ENCODE measurements at places on chromosomes 16 and 17. TPM values are rescaled to one million over a fixed set of nuclear protein-coding genes. Genes with fewer than 3 reads are reported as not detected.

Gene SLC25A10
- 6.7 TPM for total RNA-seq

Gene LITAFD
- not detected for total RNA-seq

Gene C16orf96
- under 0.01 TPM for total RNA-seq

Gene HID1
- 44.8 TPM for total RNA-seq

Gene C1QTNF8
- total RNA-seq = not detected

Gene PIPOX
- 1.2 TPM for total RNA-seq

- no peak for DNase-seq
Measured at GRCh38 chr17:62601471-62601870, 26.0 kb upstream of the MRC2 start.

- DNase-seq = no peak
Measured at GRCh38 chr16:20320592-20320991, 6.7 kb downstream of the GP2 start.

GRCh38 chr17:63675607-63676546 lies 24.0 kb downstream of the LIMD2 start:
- peak; percentile 100 for DNase-seq

DNA sequence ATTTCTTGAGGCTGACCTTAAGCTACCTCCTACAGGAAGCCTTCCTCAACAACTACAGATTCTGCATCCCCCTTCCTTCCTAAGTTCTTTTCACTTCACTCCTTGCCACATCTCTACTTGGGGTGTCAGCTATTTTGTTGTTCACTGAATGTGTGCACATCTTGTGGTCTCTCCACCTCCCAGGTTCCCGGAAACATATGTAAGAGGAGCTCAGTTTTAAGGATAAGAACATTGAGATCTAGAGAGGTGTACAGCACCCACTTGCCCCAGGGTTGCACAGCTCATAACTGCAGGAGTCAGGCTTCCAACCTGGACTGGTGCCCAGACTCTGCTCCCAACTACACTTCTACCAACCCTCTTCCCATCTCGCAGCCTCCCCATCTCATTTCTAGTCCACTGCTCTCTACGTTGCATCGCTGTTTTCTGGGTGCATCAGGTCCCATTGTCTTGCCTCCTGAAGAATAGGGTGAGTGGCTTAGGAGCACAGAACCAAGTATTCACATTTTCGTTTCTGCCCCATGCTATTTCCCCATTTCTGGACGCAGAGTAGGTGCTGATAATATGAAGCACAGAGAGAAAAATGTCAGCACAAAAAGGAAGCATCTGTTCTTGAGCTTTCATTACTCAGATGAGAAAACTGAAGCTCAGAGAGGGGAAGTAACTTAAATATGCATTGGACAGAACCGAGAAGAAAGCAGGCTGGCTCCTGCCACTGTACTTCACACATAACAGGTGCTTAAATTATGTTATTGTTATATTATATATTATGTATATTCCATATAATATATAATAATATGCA lies 292.0 kb upstream of the CCL2 start:
- no peak for DNase-seq

DNA sequence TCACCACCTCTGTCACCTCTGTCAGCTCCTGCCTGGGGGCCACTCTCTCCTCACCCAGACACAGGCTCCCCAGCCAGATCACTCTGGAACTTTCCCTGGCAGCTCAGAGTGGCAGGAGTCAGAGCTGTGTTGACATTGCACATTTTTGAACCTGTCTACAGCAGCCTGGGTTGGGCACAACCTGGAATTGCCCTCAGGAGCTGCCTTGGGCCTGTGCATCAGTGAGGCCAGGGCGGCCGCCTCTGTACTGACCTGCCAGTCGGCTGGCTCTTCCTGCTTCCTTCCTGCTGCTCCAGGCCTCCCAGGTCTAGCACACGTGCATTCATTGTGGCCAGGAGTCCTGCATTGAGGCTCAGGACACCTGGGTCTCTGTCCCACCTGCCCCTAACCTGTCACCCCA lies 14.2 kb upstream of the TMEM11 start:
- DNase-seq = no peak

- DNase-seq = no peak
Measured at GRCh38 chr17:58341861-58342475, 10.0 kb downstream of the SUPT4H1 start.

DNA sequence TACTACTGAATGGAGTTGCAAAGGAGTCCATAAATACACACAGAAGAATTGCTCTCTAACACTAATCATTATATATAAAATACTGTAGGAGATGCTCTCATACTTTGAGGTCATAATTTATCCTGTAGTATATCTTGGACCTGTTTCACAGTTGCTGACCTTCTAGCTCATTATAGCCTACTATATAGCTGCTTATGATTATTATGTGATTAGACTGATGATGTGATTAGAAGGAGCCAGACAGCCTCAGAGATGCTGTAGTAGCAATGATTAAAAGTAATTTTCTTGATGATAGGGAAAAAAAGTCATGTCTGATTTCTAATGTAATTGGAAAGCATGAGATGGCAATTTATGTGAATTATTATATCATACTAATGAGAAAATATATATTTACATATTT lies 455.7 kb downstream of the CNTNAP4 start:
- DNase-seq = no peak

GRCh38 chr17:42669705-42669976 lies 7.2 kb downstream of the PLEKHH3 start:
- DNase-seq = no peak

DNA sequence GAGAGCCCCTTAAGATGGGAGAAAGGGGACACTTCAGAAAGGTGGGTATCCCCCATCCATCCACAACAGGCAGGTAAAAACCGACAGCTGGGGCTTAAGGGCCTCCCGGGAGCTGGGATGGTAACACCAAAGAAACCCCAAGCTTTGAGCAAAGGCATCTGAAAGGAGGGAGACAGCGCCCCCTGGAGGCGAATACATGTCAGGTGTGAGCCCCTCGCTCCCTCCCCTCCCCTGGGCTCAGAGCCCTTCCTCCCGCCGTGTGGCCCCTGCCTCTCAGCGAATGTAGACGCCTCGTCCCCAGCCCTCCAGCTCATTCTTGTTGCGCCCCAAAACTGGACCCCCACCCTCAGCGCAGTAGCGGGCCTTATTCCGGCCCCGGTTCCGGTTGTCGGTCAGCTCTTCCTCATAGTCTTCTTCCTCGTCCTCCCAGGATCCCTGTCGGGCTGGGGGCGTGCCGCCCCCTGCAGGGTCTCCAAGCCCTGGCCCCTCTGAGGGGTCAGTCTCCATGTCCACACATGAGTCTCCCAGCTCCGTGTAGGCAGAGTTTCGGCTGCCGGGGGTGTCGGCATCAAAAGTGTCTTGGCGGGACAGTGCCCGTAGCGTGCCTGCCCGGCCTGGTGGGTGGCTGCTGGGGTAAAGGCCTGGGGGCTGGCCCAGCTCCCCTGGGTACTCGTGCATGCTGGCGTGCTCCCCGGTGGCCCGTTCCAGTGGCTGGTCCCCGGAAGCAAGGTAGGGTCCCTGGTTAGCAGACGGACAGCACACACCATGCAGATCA lies 9.1 kb upstream of the ARL5C start:
- peak; percentile 75 for DNase-seq
